WERI-Rb-1 (cell line): ENCODE measurements at places on chromosomes 12 and 14.

- no peak for DNase-seq
These were observed 333.3 kb downstream of the SLC16A7 start for GRCh38 chr12:59929110-59929509.

- DNase-seq = no peak
These were observed 25.1 kb downstream of the SLC4A8 start for GRCh38 chr12:51449580-51450246.

DNA sequence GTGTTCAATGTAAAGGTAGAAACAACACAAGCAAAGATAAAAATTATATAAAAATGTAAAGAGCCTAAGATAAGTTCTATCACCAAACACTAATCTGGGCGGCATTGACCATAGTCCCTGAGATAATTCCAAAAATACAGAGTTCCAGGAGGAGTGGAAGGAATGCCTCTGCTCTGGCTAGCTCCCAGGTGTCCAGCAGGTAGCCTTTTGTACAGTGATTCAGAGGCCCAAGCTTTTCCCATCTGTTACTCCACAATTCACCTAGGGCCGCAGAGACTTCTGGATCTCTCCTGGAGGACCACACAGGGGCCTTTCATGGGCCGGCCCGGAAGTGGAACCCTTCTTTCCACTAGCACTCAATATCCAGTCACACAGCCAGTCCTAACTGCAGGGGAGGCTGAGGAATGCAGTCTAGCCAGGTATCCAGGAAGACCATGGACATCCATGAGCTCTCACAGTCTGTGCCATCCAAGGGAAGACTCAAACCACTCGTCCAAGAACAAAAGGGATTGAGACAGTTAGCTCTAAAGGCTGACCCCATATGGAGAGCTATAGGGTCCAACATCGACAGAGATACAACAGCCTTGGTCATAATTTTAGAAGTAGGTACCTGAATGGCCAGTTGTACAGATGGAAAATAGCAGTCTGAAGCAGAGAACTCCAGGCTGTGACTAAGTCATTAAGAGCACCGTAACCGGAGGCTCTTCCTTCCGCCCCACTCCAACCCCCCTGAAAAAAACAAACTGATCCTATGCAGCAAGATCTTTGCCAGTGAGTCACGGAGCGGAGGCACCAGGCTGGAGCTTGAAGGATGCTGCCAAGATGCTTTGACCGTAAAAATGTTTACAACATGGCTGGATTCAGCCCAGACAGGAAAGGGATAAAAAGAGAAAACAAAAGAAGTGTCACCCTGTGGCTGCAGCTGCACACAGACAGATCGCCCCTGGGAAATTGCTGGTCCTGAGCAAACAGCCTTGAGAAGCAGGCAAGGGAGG, 204.8 kb downstream of the NUAK1 start:
- DNase-seq = no peak

GRCh38 chr12:89238593-89238992, 113.7 kb downstream of the DUSP6 start:
- no peak for DNase-seq

- DNase-seq = peak; percentile 41
These were observed 15.0 kb upstream of the ORAI1 start for GRCh38 chr12:121611306-121611705.

DNA sequence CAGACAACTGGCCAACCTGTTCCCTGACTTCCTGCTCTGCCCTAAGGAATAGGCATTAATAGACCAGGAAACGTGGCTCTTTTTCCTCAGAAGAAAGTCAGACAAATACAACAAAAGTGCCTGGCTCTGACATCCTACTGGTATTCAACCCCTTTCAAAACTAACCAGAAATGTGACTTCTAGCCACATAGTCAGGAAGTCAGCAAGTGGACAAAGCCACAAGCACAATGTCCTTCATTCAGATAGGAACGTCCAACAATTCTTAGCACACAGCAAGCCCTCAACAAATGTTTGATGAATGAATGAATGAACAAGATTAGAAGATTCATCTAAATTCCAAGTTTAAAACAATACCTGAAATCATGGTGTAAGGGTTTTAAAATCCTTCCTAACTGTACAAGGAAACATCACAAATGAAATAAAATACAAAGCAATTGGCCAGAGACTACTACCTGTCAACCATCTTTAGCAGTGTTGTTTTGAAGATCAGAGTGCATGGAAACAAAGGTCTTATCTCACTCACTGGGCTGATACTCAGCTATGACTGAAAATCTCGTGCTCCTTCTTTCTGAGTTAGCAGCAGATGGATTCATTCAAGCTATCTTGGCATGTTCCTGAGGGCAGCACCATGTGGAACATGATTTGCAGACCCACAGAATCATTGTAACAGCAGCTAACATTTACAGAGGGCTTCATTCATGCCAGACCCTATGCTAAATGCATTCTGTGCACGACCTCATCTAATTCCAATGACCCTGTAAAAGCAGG, 16.5 kb downstream of the APPL2 start:
- DNase-seq = no peak

- DNase-seq = no peak
These were observed 62.6 kb upstream of the IGF1 start for GRCh38 chr12:102542816-102543440.

- DNase-seq = no peak
These were observed 106.6 kb downstream of the PLXNC1 start for GRCh38 chr12:94255006-94255405.

- no peak for DNase-seq
These were observed 73.6 kb downstream of the ADGRD1 start for GRCh38 chr12:131027264-131027663.

DNA sequence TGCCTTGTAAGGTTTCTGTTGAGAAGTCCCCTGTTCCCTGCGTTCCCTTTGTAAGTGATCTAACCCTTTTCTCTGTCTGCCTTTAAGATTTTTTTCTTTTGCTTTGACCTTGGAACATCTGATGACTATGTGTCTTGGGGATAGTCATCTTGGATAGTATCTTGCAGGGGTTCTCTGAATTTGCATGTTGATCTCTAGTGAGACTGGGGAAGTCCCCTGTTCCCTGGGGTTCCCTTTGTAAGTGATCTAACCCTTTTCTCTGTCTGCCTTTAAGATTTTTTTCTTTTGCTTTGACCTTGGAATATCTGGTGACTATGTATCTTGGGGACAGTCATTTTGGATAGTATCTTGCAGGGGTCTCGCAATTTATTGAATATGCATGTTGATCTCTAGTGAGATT, 38.2 kb upstream of the TMX1 start:
- DNase-seq = no peak

GRCh38 chr12:32155961-32156529, 49.4 kb downstream of the BICD1 start:
- peak; percentile 55 for DNase-seq

- DNase-seq = no peak
These were observed 152.2 kb upstream of the PARP11 start for GRCh38 chr12:4025181-4026019.

DNA sequence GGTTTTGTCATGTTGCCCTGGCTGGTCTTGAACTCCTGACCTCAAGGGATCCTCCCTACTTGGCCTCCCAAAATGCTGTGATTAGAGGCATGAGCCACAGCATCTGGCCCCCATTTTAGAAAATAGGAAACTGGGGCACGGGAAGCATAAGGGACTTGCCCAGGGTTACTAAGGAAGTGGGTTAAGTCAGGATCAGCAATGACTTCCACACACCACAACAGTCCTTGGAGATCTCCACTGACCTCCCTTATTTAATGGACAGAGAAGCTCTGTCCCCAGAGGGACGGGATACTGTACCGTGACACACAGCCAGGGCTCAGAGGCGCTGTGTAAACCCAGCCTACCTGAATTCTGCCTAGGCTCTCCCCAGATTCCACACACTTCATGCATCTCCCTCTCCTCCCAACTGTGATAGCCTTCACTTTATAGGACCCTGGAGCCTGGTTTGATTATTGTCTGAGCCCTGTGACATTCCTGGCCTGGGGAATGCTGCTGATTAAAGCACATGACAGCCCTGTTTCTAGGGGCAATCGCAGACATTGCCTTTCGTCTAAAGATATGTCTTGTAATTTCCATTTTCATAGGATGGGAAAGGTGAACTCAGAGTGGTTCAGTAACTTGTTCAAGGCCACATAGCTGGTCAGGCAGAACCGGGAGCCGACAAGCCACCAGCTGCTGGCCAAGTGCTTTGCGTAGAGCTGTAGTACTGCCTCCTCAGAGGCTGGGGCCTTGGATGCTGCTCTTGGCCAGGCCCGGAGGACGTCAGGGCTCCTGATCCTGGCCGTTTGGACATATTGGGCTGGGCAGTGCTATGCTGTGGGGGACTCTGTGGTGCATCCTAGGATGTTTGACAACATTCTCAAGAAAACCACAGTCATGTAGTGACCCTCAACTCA, 20.8 kb downstream of the SERPINA1 start:
- DNase-seq = no peak

DNA sequence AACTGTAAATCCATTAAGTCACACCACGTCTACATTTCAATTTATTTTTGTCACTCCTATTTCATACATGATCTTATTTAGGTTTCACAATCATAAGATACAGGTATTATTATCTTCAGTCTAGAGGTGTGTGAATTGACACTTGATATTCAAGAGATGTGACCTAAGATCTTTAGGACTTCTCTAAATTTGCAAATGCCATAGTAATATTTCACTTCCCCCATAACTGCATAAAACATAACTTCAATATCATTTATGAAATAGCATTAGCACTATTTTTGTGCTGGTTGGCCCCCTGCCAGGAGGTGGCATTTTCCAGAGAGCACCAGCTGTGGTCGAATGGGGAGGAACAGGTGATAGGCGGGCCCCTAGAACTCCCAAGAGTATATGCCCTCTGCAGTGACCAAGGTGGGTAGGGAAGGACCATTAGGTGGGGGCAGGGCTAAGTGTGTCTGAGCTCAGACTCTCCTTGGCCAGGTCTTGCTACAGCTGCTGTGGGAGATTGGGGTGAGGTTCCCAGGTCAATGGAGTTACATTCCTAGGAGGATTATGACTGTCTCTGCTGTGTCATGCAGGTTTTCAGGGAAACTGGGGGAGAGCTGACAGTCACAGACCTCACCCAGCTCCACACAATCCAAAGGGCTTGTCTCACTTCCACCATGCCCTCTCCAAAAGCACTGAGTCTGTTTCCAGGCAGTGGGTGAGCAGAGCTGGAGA, 49.2 kb upstream of the ERGIC2 start:
- DNase-seq = no peak

- DNase-seq = no peak
These were observed 66.4 kb upstream of the KRR1 start for GRCh38 chr12:75577812-75578211.

GRCh38 chr12:12891881-12892355, 556 bp downstream of the GPRC5A start:
- no peak for DNase-seq

DNA sequence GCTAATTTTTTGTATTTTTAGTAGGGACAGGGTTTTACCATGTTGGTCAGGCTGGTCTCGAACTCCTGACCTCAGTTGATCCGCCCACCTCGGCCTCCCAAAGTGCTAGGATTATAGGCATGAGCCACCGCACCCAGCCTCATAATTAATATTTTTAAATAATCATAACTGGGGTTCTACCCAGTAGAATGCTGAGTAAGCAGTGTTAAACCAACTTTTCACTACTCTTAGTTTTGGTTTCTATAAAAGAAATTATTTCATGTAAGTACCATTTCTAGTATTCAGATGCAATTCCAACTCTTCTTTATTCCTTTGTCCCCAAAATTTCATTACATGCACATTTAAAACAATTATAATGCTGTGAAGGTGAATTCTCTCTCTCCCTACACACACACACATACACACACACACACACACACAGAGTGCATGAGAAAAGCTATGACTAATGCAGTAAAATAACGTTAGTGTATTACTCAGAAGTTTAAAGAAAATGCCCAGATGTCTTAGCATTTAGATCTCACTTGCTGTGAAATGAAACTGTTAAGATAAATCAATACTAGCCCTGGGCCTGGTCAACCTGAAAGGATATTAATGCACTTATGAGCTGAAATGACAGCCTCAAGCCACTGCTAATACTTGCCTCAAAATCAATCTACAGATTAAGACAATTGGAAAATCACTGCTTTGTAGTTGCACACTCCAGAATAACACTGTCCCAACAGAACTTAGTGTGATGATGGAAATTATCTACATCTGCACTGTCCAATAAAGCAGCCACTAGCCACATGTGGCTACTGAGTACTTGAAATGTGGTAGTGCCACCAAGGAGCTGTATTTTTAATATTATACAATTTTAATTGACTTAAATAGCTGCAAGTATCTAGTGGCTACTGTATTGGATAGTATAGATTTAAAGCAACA, 36.0 kb downstream of the PTPN21 start:
- no peak for DNase-seq

GRCh38 chr14:74979442-74980397, 23.0 kb upstream of the EIF2B2 start:
- peak; percentile 67 for DNase-seq

DNA sequence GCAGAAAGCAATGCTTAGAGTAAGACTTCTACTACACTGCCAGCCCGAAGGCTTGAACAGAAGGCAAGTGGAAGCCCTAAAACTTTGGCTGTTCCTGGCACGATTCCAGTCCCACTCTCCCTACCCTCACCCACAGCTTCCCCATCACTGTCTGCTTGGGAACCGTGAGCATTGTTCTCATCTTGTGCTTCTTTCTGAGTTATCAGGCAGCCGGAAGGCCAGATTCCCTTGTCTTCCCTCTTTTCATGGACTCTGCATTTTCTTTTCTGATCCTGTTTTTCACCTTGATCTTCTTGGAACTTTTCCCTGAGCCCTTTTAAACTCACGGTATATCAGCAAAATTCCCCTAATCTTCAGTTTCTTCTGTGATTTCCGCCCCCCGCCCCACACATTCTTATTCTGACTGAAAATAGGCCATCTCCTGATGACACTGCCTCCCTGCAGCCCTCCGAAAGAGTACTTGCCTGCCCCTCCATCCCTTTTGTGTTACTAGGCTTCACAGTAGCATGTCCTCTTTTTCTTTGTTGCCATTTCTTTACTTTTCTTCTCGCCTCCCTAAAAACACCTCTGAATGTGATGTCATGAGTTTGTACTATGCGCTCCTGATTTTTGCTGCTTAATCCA, 29.9 kb downstream of the RCOR1 start:
- no peak for DNase-seq

DNA sequence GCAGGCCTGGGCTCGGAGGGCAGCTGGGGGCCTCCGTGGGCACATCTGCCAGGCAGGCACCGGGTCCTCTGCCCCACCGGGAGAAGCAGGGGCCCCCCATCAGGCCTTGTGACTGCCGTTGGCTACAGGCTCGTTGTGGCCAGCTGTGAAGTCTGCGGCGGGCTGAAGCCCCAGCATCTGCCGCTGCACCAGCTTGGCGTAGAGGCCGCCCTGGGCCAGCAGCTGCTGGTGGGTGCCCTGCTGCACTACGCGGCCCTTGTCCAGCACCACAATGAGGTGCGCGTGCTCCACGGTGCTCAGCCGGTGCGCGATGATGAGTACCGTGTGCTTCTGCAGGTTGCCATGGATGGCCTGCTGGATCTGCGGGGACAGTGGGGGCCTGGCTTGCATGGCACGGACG, 33.9 kb upstream of the VPS37B start:
- no peak for DNase-seq

DNA sequence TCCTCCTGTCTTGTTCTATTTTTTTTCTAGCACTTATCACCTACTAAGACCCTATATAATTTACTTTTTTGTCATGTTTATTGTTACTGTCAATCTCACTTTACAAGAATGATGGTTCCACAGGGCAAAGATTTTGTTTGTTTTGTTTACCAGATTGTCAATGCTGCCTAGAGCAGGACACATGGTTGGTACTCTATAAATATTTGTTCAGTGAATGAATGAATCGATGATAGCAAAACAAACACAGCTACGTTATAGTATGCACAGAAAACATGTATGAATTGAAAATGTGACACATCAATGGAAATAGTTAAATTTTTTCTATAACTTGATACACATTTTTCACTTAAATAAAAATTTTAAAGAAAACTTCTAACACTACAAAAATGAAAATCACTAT, 67.1 kb upstream of the KRR1 start:
- no peak for DNase-seq
